Uterine smooth muscle cell (primary cell): ENCODE measurements at places on chromosomes 2 and 18. TPM values are rescaled to one million over a fixed set of nuclear protein-coding genes. Genes with fewer than 3 reads are reported as not detected.

Gene ZNF385B
- total RNA-seq: not detected in 2 replicates

Gene CAVIN2
- 1.2 and 4.4 TPM in 2 replicates for total RNA-seq

Gene ANKAR
- 3.7 and 6.0 TPM in 2 replicates for total RNA-seq

Gene CFC1B
- total RNA-seq: not detected in 2 replicates

Gene KIF1A
- total RNA-seq: not detected in 2 replicates

Gene ALKAL2
- not detected in 2 replicates for total RNA-seq

Gene GTF3C2
- 19.6 and 24.0 TPM in 2 replicates for total RNA-seq

Gene DQX1
- 0.11 and 0.12 TPM in 2 replicates for total RNA-seq
